ENCODE measurements at places on chromosomes 5 and 9.
A peak's percentile ranks its signal among the peaks of the same experiment; 100 is the strongest.

- no peak for DNase-seq
These were observed 676.1 kb upstream of the C9orf72 start for GRCh38 chr9:28249424-28249823.

DNA sequence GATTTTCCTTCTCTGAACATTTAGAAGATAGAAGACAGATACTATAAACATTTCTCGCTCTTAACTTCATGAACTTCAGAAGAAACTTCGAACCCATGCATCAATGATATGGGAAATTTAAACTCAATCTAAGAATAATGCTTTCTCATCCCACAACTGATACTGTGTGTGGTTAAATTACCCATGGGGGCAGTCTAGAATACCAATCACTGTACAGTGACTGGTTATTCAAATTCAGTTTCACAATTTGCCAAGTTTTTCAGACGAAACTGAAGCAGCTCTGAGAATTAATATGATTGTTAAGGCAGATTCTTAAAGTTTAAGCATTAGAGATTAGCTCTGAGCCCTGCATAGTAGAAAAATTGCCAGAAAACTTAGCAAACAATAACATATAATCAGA is 431.0 kb downstream of the SH3GL2 start:
- no peak for DNase-seq

DNA sequence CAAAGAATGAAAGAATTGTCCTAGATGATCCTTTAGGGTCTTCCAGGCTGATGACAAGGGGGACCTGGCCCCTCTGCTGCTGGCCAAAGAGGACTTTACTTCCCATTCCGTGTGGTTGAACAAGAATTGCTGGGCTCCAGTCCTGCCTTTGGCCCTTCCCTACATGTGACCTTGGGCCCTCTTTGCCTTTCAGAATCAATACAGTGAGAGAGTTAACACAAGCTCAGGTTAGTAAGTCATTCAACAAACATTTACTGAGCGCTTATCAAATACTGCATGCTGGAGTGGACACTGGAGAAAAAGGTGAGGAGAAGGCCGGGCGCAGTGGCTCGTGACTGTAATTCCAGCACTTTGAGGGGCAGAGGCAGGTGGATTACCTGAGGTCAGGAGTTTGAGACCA is 113.1 kb downstream of the C9orf50 start:
- no peak for DNase-seq

DNA sequence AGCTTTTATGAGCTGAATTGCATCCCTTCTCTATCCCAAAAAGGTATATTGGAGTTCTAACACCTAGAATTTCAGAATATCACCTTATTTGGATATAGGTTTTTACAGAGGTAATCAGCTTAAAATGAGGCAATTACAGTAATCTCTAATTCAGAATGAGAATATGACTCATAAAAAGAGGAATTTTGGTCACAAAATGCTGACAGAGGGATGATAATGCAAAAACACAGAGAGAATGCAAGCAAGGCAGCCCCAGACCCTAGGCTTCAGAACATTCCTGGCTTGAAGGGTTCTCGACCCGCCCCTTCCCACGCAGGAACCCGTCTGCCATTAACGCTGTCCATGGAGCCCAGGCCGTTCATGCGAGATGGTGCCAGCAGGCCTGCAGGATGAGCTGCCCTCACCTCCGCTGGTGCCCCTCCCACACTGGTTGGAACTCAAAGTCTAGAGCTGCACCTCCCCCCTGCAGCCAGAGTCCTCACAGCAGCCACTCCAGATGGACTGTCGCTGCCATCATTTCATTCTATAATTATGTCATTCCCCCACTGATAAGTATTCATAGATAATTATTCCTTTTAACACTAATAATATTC is 1173.4 kb upstream of the ACO1 start:
- peak; percentile 15 for DNase-seq

GRCh38 chr5:72328172-72328571 is 8.0 kb downstream of the PTCD2 start:
- no peak for DNase-seq

- DNase-seq: peak; percentile 41
These were observed 2.9 kb downstream of the FPGS start for GRCh38 chr9:127805620-127806019.

- no peak for DNase-seq
These were observed 93.9 kb downstream of the GCNT1 start for GRCh38 chr9:76552751-76553455.

DNA sequence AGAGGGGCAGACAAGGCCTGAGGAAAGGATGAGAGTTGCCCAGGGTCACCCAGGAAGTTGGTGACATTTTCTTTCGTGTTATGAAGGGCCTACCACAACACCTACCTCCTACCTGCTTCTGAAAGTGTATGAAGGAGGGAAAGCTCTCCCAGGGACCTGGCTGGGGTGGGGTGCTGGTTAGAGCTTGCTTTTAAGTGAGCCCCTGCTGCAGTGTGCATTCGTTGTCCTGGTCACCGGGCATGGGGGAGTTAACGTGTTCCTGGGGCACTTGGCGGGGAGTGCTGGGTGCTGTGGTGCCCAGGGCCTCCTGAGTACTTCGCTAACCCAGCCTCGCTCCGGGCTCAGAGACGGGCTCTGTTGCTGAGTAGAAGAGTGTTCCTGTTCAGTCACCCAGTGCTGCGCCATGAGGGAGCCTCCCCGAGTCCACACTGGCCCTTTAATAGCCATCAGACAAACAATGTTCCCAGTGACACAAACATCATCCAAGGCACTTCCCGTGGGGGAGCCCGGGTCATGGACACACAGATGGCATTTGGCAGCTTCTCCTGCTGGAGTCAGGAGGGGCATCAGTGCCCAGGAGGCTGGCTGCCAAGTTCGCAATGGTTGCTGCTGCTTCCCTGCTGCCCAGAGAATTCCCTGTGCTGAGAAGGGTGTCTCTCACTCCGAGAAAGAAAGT is 85.7 kb downstream of the AMBP start:
- no peak for DNase-seq

DNA sequence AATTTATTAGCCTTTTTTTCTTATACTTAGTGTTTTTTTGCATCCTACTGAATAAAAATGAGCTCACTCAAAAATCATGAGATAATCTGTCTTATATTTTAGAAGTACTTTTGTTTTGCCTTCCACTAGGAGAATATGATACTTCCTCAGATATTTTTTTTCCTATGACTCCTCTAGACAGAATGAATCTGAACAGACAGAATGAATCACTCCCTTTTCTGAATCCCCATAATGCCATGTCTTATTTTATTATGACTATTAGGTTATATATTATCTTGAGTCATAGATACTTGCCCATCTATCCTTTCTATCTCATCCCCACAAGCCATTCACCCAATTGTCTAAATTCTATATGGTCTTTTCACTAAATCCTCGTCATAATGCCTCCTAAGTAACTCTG is 134.6 kb downstream of the BRINP1 start:
- DNase-seq: no peak

- DNase-seq: peak; percentile 71
These were observed 24.1 kb upstream of the WNK2 start for GRCh38 chr9:93159601-93160471.

DNA sequence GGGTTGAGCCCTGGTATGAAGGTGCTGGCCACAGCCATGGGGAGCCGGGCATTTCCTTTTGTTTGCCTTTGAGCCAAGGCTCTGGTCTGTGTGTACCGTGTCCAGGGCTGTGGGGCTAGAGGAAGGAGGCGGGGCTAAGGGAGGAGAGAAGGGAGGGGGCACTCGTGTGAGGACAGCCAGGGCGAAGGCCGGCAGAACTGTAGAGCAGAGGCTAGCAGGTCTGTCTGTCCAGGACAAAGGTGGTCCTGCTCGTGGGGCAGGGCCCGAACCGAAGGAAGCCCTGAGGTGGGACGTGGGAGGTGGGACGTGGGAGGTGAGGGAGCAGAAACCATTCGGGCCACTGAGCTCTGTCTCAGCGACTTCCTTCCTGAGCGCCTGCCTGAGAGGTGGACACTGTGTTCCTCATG is 41.3 kb upstream of the TESK1 start:
- no peak for DNase-seq

DNA sequence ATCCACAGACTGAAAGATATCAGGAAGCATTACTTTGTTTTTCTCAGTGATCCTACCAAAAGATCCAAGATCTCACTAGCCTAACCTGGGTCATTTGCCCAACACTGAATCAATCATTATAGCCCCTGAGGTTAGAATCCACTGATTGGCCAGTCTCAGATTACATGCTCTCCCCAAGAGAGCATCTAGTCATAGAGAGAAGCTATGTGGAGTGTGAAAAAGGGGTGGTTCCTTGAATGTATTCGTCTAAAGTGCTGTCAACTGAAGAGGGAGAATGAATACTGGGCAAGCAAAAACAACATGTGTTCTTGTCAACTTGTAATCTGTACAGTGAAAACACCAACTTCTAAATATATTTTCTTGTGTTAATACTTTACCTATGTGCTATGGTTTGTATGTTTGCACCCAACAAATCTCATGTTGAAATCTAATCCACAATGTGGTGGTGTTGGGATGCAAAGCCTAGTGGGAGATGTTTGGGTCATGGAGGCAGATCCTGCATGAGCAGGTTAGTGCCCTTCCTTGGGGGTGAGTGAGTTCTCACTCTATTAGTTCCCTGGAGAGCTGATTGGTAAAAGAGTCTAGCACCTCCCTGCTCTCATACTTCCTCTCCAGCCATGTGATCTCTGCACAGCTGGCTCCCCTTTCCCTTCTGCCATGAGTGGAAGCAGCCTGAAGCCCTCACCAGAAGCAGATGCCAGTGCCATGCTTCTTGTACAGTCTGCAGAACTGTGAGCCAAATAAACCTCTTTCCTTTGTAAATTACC is 60.3 kb upstream of the PJA2 start:
- DNase-seq: no peak

- DNase-seq: no peak
These were observed 8.6 kb downstream of the GBGT1 start for GRCh38 chr9:133155156-133155555.

DNA sequence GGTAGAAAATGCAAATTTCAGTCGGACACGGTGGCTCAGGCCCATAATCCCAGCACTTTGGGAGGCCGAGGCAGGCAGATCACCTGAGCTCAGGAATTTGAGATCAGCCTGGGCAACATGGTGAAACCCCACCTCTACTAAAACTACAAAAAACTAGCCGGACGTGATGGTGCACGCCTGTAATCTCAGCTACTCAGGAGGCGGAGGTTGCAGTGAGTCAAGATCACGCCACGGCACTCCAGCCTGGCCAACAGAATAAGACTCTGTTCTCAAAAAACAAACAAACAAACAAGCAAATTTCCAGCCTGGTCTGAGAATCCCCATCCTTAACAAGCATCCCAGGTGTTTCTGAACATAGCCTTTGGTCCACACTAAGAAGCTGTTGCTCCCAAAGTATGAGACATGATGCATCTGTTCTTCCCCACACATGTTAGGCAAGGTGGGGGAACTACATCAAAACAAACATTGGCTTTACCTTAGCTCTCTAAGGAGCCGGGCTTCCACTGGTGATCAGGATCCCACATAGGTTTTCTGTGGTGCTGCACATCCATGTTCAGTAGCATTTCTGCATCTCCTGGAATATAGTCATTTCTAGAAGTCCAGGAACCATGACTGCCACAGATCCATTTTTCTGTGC is 92.5 kb upstream of the DMRT1 start:
- DNase-seq: no peak

- DNase-seq: no peak
These were observed 10.9 kb downstream of the SMIM3 start for GRCh38 chr5:150789450-150789849.

DNA sequence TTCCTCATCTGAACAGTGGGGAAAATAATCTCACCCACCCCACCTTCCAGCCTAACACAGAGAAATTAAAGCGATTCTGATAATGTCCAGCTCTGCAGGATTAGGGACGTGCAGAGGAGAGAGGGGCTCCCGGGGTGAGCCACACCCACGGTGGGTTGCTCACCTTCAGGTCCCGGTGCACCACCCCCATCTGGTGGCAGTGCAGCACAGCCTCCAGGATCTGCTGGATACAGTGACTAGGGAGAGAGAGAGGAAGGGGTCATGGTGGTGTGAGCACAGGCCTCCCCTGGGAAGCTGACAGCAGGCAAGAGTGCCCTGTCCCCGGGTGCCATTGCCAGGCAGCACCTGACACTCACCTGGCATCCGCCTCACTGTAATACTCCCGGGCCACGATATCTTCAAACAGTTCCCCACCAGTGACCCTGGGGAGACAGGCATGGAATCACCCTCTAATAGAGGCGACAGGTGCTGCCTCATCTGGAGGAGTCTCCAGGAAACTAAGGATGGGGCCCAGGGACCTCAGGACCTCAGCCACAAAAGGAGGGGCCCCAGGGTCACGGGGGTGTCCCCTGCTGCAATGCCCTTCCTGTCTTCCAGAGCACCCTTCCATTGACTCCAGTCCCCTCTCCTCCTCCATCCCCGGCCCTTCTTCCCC is 33.0 kb downstream of the CAMK2A start:
- DNase-seq: no peak

- DNase-seq: no peak
These were observed 451.7 kb downstream of the AGTPBP1 start for GRCh38 chr9:85290019-85290418.

- no peak for DNase-seq
These were observed 121.0 kb downstream of the FEM1C start for GRCh38 chr5:115423541-115423940.

GRCh38 chr9:130893341-130894101 is 3.1 kb downstream of the QRFP start:
- DNase-seq: no peak

GRCh38 chr5:108788142-108788541 is 40.4 kb downstream of the FER start:
- DNase-seq: no peak

DNA sequence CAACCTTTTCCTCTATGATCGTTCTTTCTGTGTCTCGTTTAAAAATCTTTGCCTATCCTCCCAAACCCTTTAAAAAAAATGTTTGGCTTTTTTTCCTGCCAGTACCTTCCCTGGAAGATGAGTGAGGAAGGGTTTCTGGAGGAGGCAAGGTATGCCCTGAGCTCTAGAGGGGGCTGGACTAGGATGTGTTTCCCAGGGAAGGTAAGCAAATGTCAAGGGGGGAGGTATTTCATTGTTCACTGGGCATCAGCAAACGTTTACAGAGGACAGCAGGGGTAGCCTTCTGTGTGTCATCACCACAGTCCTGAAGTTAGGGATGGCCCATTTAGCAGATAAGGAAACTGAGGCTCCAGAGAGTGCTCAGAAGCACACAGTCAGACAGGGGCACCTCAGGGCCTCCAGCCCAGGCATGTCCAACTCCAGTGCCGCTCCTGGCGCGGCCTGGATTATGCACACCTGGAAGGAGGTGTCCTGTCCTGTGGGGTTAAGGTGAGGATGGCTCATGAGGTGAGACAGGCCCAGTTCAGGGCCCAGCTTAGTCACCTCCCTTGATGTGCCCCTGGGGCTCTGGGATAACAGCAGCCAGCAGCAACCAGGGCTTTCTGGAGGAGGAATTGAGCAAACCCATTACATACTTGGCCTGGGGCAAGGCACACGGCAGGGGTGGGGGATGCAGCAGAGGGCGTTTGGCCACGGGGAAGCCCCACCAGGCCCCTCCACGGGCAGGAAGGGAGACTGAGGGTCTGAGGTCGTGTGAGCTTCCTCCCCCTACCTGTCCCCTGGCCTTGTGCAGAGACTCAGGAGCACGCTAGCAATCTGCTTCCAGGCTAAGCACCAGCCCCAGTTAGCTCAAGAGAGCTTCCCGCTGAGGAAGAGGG is 100.3 kb upstream of the LMX1B start:
- no peak for DNase-seq

Measured in stimulated activated CD4-positive, alpha-beta T cell treated with anti-CD3 and anti-CD28 coated beads, Interleukin-1b, Interleukin-23, amount 100 ng/mL, for 48 hours (primary cell).